ENCODE measurements at places on chromosomes 7 and 10.

DNA sequence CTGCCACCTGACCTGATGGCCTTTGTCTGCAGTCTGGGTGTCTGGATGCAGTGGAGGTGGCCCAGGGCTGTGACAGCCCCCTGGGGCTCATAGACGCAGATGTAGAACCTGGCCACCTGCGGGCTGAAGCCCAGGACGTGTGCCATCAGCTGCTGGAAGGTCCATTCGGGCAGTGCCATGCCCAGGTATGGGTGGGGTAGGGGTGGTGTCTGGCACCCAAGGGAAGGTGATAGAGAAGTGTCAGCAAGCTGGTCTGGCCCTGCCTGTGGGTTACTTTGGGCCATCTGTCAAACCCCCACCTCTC lies 6.1 kb upstream of the ZNF467 start:
- no peak for DNase-seq

DNA sequence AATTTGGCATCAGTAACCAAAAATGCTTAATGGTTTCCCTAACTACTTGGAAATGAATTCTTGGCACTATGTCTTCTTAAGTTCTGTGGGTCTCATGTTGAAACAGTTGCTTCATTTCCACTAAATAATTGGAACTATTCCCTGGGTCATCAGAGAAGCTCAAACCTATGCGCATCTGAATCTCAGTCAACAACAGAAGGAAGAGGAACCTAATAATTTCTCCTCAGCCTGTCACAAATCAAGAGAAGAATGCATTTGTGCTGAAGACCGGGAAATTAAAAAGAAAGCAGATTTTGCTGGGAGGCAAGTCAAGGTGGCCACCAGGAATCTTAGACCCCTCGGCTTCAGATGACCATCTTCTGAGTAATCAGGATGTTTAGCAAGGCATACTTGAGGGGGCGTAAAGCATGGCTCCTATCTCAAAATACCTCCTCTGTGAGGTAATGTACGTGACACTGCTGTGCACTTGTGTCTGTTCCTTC lies 41.4 kb downstream of the TOMM7 start:
- DNase-seq: no peak

DNA sequence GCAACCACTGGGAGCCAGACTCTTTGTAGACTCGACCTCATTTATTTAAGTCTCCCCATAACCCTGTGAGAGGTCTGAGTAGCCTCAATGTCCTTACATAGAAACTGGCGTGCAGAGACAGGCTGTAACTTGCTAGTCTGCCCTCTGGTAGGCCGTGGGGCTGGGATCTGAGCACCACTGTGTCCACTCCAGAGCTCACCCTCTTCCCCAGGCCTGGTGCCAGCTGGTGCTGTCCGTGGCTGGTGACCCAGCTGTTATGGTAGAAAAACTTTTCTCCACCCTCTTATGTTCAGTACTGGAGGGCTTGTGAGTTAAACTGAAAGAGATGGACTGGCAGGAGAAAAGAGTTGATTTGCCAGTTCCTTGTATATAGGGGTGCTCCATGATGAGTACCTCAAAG lies 41.9 kb downstream of the ADAMTS14 start:
- no peak for DNase-seq

- DNase-seq: no peak
Measured at GRCh38 chr10:9560976-9561375, 1456.7 kb upstream of the CELF2 start.

GRCh38 chr10:24382596-24382978 lies 173.6 kb downstream of the KIAA1217 start:
- no peak for DNase-seq

DNA sequence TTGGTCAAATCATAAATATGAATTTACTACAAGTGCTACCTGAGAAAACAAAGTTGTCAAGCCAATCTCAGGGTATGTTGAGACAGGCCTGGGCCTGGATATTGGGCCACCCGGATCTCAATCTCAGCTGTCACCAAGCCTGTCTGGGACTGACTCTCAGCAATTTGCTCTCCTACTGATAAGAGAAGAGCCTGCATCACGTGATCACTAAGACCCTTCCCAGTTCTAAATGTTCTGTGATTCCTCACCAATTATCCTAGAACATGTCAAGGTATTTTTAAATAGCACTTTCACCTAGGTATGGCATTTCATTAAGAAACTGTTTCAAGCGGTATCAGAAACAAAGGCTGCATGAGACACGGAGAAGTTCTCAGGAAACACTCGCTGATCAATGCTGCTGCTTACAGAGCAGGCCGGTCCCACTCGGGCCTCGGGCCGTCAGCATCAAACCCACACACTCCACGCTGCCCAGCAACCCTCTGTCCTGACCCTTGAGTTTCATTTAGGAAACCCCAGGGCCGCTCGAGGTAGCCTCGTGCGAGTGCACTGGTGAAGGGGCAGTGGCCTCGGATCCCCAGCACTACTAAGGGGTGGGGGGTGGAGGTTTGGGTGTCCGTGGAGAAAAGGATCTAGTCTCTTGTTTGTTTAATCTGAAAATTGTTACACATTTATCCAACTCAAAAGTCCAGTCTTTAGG lies 4.1 kb downstream of the KLF6 start:
- DNase-seq: no peak

GRCh38 chr10:48634984-48635557 lies 30.2 kb upstream of the ARHGAP22 start:
- DNase-seq: no peak

DNA sequence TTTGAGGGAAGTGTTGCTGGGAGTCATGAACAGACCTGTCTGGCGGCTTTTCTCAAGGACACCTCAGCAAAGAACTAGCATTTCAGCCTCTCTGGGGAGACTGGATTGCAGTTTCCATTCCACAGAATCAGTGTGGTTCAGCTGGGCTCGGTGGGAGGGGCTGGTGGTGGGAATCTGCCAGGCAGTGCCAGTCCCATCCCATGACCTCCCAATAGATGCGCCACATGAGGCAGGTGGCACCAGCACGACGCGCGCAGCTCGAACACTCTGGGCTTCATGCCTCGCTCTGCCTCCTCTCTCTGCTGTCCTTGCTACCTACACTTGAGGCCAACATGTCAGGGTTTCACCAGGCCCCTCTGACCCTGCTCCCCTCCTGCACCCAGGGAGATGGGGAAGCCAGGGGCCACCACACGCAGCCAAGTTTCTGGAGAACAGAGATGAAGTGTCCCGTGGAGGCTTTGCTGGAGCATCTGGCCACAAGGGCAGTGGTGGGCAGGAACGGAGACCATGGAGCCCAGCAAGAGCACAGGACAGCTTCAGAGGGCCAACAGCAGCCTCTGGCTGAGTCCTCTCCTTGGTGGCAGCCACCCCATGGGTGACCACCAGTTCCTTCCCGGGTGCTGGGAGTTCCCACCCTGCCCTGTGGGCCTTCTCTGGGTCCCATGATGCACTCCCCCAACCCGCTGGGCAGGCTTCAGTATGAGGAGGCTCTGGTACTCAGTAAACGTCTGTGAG lies 2.3 kb downstream of the NACAD start:
- no peak for DNase-seq

GRCh38 chr7:150931199-150931869 lies 46.8 kb downstream of the KCNH2 start:
- no peak for DNase-seq

- no peak for DNase-seq
Measured at GRCh38 chr10:1159131-1160061, 103.2 kb downstream of the WDR37 start.

- DNase-seq: no peak
Measured at GRCh38 chr10:131560706-131561355, 249.3 kb upstream of the TCERG1L start.

GRCh38 chr10:91856637-91857036 lies 52.6 kb downstream of the FGFBP3 start:
- no peak for DNase-seq

DNA sequence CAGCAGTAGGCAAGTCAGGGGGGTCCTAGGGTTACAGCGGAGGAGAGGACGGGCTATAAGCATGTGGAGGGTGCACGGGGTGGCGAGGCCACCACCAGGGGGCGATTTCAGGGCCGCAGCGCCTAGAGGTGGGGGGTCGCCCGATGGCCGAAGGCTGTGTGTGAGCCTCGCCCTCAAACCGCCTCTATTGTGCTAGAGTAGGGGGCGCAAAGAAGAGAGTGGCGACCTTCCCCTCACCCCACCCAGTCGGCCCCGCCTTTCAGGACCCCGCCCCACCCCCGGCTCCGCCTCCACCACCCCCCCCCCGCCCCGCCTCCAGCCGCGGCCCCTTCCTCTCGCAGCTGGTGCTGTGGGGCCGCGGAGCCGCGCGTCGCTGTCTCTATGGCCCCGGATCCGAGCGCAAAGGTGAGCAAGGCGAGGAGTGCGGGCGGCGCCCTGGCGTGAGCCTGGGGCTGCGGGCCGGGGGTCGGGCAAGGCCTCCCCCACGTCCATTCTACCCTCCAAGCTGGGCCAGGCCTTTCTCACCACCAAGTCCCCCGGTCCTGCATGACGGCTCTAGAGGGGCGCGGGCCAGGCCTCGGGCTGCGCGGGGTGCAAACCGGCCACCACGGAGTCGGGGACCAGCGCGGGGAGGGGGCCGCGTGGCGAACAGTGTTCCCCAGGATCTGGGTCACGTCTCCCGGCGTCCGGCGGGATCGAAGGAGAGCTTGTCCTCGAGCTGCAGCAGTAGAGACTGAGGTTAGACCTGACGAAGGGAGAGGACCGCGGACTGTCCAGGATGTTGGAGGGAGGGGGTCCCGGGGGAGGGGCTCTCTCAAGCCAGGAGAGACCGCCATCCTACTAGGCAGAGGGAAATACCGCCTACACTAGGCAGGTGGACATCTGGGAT lies at the start of gene SEMA4G:
TSS of gene SEMA4G (plus strand) at position 318 of the 889 bp plus-strand sequence. CDS start 3,409 bp downstream, outside the sequence.
- DNase-seq: peak; percentile 18

GRCh38 chr10:6558272-6558671 lies 21.8 kb downstream of the PRKCQ start:
- DNase-seq: no peak

- no peak for DNase-seq
Measured at GRCh38 chr10:3976718-3977117, 191.7 kb upstream of the KLF6 start.

DNA sequence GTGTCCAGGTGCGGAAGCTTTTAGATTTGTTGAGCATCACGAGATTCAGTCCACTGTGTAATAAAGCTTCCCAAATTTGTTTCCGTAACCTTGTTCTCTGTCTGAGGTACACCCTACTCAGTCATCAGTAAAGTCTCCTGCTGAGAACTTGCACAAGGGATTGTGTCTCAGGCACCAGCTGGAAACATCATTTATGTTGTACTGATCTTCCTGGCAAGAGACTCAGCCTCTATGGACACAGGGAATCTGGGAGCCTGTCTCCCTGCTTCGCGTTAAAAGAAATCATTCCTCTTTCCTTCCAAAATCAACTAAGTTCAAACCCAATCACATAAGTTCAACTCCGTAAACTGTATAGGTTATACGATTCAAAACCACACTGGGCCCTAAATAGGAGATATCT lies 336.8 kb downstream of the GPR37 start:
- no peak for DNase-seq

- DNase-seq: no peak
Measured at GRCh38 chr7:18861514-18862118, 255.8 kb downstream of the TWIST1 start.

- no peak for DNase-seq
Measured at GRCh38 chr7:140364819-140365218, 33.5 kb downstream of the SLC37A3 start.

All from stimulated activated CD8-positive, alpha-beta memory T cell treated with anti-CD3 and anti-CD28 coated beads, Interleukin-15, amount 100 ng/mL, for 1 hour (primary cell).